ENCODE measurements at places on chromosomes 4 and X.

DNA sequence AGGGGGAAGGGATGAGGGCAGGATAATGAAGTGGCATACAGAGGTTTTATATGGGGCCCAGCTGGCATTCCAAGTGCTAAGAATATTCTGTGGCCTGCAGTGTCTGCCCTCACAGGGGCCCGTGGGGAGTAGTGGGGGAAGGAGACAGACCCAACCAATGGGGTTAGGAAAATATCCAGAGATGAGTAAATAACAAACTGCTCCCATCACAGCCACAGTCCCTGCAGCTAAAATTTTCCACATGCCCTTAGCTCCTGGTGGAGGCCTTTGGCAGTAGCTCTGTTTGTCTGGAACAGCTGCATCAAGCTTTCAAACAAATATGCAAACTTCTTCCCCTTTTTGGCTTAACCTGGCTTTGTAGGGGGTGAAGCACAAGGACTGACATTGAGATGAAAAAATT is 3.1 kb downstream of the SRPX2 start:
- no peak for DNase-seq

GRCh38 chr4:119715490-119716445 is 87.2 kb upstream of the PDE5A start:
- DNase-seq: no peak

- DNase-seq: no peak
Observed at GRCh38 chr4:95428291-95429070, 120.3 kb downstream of the UNC5C start.

DNA sequence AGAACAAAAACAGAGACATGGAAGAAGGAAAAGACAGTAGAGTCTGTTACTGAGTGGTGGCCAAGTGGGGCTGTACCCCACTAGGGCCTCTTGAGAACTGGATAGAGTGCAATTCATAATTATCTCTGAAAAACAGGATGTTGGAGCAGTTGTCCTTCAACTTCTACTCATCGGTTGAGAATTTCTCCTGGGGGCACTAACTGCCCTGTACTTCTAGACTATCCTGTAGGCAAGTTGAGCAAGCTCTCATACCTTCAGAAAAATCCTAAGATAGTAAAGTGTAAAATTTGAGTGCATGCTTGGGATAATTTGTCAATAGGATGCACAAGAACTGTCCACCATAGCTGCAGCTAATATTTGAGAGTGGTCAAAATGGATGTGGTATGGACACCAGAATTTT is 179.7 kb upstream of the CNKSR2 start:
- no peak for DNase-seq

- no peak for DNase-seq
Observed at GRCh38 chrX:79572566-79572965, 205.4 kb upstream of the ITM2A start.

GRCh38 chrX:97429101-97429500 is 545.4 kb downstream of the RPA4 start:
- DNase-seq: no peak

Data from Calu3 (cell line).